Astrocyte (in vitro differentiated cells and primary cell): ENCODE measurements at places on chromosomes 6 and 20. TPM values are rescaled to one million over a fixed set of nuclear protein-coding genes. Genes with fewer than 3 reads are reported as not detected.

The FOXA2 gene
- not detected in 2 replicates for total RNA-seq

DNA sequence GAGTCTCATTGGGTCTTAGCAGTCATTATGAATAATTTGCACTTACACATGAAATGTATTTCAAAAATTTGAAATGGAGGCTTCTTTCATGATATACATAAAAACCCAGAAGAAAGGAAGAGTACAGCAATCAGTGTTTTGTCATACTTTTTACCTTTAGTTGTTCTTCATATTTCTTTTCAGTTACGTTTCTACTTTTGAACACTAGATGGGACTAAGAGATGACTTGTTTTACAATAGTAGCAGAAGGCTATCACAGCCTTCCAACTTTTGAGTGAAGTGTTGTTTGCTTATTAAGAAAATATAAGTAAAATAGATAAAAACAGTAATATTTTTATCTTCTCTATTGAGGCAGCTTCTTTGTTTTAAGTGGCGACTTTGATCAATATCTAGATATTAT lies 58.1 kb downstream of the L3MBTL3 start:
- DNase-seq, result no peak

DNA sequence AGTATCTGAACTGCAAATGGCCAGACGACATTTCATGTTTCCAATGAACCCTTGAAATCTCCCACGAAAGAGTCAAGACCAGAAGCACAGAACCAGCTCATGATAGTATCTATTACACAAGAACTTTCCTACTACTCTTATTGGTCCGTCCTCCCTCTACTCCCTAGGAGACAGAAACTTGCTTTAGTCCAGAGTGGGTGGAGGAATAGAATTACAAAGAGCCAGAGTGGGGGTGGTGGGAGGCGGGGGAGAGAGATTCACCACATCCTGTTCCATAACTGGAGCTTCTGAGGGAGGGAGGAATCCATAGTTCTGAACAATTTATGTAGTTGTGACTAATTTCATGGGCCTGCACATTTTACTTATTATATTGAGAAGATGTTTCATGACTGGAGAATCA lies 18.5 kb upstream of the WFDC10A start:
- DNase-seq, result peak; percentile 86

- DNase-seq, result peak; percentile 78
These were observed 82.9 kb upstream of the TSHZ2 start for GRCh38 chr20:52889225-52889624.

The CRISP3 gene
- not detected in 2 replicates for total RNA-seq
